ENCODE measurements at places on chromosomes 2 and 18. TPM values are rescaled to one million over a fixed set of nuclear protein-coding genes. Genes with fewer than 3 reads are reported as not detected.

OBSL1 gene
- not detected for total RNA-seq

MPV17 gene
- total RNA-seq, result 83.6 TPM

- DNase-seq, result peak; percentile 77
These were observed at the start of gene BMPR2 for GRCh38 chr2:202375609-202376408. BMPR2 (plus strand) TSS chr2:202376327; CDS start chr2:202377475, 1,148 bp downstream.

- DNase-seq, result no peak
These were observed 114.2 kb downstream of the SRBD1 start for GRCh38 chr2:45496869-45497268.
